ENCODE measurements at places on chromosomes 4 and X.

DNA sequence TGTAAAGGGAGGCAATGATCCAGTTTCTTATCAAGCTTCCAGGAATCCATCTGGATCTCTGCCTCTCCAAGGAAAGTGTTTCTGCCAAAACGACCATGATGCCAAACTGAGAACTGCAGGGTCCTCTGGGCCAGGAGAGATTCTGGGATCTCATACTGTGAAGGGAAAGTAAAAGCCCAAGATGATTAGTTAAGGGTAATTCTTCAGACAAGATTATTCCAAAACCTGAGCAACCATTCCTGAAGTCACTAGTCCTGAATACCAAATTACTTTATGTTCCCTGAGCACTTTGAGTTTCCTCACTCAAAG lies 42.0 kb downstream of the SRPX2 start:
- no peak for DNase-seq

DNA sequence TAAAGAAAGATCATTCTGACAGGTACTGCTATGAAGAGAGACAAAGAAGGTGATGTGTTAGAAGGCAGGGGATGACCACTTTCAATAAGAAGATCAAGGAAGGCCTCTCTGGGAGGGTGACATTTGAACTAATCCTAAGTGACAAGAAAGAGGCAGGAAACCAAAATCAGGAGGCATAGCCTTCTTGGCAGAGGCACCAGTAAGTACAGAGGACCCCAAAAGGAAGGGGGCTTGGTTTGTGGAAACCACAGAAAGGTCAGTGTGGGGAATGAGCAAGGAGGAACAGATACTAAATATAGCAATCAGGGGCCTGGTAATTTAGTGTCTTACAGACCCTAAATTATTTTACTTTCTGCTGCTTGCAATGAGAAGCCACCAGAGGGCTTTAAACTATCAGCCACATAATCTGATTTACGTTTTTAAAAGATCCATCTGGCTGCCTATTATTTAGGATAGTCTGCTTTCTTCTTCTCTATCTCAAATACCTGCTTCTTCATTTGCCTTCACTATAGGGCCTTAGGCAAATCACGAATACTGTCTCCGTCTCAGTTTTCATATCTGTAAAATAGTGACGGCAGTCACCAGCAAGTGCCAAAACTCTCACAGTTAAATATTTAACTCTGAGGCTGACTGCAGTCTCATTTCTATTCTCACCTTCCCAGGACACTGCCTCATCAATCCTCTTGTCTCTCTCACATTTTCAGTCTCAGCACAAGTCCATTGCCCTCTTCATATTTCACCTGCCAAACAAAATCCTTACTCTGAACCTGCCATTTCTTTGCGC lies 16.7 kb downstream of the NR3C2 start:
- DNase-seq, result no peak

- DNase-seq, result no peak
These were observed 28.7 kb upstream of the FAM9B start for GRCh38 chrX:9062641-9063040.

- no peak for DNase-seq
These were observed 4.3 kb downstream of the CLGN start for GRCh38 chr4:140423106-140423505.

DNA sequence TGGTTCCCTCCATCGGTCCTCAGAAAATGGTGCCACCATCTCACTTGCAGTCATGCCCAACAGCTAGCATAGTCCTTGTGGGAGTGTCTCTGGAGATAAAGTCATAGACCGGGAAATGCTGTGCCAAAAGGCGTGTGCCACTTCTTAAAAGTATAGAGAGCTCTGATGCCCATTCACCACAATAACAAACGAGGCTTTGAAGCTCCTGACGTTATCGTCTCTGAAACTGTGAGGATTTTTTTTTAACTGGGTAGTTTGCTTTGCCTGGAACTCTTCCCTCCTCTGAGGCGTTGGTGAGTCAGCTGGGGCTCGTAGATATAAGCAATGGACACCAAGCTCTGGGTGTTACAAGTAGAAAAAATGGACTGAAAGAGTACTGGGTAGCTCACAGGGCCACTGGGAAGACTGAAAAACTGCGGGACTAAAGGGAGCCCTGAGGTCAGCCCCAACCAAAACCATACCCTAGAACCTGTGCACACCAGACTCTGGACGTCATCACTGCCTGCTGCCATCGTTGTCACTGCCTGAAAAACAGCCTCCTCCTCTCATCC lies 89.4 kb upstream of the TRIM2 start:
- no peak for DNase-seq

All from vagina (tissue), 2 donors.